Muscle of back (tissue), 13 donors: ENCODE measurements at places on chromosomes 11 and 22.

DNA sequence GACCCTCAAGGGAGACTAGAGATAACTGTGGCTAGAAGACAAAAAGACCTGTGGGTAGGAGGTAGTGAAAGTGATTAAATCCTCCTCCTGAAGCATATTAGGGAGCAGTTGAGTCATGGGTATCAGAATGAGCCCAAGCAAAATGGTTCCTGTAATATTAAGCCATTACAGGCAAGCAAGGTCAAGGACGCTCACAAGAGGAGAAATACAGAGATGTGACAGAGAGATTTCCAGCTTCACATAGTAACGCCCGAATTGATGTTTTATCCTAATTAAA lies 77.7 kb downstream of the FAM76B start:
- DNase-seq: no peak

DNA sequence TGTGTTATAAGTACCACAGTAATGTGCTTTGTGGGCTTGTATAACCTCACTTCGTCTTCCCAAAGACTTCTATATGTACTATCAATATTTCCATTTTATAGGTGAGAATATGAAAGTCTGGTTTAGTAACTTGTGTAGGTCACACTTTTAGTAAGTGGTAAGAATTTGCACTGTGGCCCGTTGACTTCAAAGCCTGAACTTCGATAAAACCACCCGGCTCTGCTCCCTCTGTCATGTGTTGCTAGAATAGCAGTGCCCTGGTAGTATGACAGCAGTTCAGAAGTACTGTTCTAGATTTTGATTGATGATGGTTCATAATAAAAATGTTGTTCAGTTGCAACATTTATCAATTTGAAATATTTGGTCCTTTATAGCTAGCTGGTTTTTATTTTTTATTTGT lies 110.2 kb upstream of the SORL1-AS1 start:
- no peak for DNase-seq

- DNase-seq: no peak
Observed at GRCh38 chr11:43145653-43146052, 166.1 kb upstream of the API5 start.

DNA sequence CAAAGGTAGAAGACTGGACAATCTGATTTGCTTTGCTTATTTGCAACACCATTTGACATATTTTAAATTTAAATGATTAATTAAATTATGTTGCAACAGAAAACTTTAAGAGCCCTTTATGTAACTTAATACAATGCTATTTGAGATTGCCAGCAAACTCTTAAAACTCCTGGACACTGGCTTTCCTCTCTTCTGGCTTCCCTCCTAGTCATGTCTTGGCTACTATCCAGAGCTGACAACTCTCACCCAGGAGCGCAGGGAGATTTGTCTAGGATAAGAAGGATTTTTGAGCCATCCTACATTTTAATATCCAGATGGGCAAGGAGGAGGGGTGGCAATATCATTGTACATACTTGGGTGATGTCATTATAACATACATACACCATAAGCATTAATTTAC lies 134.3 kb downstream of the ELP4 start:
- DNase-seq: peak; percentile 32

DNA sequence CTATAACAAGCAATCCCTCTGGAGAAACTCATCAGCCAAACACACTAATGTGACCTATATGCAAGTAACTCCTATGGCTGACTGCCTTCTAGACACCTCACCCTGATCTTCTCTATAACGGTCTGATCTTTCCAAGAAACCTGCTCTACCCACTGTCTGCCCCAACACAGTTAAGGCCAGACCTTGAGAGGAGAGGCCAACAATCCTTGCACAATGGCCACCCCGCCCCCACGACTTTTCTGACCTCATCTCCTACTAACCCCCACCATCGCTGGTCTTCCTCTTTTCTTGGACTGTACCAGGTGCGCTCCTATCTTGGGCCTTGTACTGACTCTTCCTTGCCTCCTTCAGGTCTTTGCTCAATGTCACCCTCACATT lies 12.5 kb downstream of the HIRA start:
- no peak for DNase-seq

DNA sequence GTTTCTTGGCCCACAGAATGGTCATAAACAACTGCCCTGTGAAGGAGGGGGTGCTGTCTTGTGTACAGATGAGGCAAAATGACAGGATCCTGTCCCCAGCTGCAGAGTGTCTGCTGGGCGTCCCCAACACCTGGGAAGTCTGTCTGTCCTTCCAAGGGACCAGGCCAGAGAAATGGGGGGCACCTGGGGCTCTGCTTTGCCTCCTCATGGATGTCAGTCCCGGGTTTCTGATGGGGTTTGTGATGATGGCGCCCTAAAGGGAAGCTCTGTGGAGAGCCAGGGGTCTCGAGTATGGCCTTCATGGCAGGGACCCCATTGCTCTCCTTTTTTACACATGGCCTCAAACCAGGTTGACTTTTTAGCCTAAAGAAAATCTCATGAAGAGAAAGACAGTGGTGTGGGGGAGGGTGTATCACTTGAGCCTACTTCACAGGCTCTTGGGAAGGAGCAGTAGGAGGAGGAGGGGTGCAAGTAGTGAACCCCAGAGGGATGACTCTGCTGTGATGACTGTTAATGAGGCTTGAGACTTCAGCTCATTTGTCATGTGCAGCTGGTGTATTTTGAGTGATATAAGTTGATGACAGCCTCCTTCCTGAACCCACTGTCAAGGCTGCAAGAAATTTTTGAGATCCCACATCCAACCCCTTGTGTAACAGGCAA lies 40.6 kb upstream of the TUB start:
- DNase-seq: no peak

GRCh38 chr11:124219126-124219525 lies 21.8 kb upstream of the OR8G1 start:
- DNase-seq: no peak

- no peak for DNase-seq
Observed at GRCh38 chr11:767238-767637, 10.0 kb downstream of the GATD1 start.

- DNase-seq: no peak
Observed at GRCh38 chr11:127059750-127060149, 59.2 kb upstream of the KIRREL3 start.

- no peak for DNase-seq
Observed at GRCh38 chr11:58796333-58796732, 48.2 kb downstream of the GLYATL2 start.

DNA sequence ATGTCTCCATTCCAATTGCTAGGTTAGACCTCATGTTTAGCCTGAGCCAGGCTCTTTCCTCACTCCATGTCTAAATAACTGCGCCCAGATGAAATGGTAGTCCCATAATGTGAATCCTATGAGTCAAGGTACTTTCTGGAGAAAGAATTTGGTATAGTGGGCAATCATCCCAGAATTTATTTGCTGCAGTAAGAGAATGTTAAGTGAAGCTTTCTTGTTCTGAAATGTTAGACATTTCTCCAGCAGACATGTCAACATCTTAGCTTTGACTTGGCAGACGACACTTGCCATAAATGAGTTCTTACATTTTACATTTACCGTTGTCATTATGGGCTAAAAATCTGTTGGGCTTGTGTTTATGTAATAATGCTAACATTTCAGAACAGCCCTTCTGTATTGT lies 165.2 kb downstream of the PGR start:
- DNase-seq: no peak

DNA sequence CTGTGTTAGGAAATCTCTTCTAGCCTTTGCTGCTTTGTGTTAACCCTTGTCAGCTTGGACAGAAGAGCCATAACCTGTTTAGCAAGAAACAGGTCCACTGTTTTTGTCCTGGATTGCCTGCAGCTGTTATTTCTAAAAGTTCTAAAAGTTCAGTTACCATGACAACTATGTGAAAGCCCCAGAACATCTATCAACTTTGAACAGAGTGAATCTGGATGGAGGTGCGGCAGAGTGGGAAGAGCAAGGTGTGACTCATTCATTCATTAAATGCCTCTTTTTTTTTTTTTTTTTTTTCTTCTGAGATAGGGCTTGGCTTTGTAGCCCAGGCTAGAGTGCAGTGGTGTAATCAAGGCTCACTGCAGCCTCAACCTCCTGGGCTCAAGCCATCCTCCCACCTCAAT lies 50.5 kb downstream of the RBX1 start:
- DNase-seq: no peak

DNA sequence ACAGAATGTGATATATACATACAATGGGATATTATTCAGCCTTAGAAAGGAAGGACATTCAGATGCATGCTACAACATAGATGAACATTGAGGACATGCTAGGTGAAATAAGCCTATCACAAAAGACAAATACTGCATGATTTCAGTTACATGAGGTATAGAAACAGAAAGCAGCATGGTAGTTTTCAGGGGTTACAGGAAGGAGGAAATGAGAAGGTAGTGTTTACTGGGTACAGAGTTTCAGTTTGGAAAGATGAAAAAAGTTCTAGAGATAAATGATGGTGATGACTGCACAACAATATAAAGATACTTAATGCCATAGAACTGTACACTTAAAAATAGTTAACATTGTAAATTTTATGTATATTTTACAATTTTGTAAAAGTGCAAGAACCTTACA lies 266.7 kb upstream of the C11orf87 start:
- no peak for DNase-seq

DNA sequence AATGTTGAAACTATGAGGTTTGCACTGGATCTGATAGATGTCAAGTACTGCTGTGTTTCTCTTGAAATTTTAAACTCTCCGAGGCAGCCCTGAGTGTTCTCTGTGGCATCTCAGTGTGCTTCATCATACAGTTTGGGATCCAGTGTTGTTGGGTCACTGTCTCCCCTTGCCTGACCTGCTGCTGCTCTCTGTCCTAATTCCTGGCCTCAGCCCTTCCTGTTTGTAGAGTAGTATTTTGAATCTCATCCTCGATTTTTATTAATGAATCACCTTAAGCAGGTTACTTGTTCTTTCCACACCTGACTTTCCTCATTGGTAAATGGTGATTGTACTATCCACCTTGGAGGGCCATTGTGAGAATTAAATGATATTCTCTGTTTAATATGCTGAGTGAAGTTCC lies 70.7 kb upstream of the PAX6 start:
- DNase-seq: no peak

- no peak for DNase-seq
Observed at GRCh38 chr11:7892059-7892699, 38.9 kb downstream of the OR10A6 start.

- peak; percentile 40 for DNase-seq
Observed at GRCh38 chr11:47607380-47607779, 13.2 kb upstream of the C1QTNF4 start.

GRCh38 chr22:38861170-38861876 lies 10.7 kb downstream of the CBX6 start:
- no peak for DNase-seq

GRCh38 chr22:17384612-17385330 lies 15.5 kb downstream of the CECR2 start:
- DNase-seq: no peak

GRCh38 chr22:40567626-40568328 lies 68.7 kb downstream of the MRTFA start:
- no peak for DNase-seq

GRCh38 chr11:60878245-60879101 lies 11.1 kb downstream of the ZP1 start:
- DNase-seq: peak; percentile 62

- no peak for DNase-seq
Observed at GRCh38 chr11:121099885-121100284, 1.2 kb upstream of the TECTA start.

GRCh38 chr22:19446603-19447329 lies 745 bp downstream of the C22orf39 start:
- no peak for DNase-seq

DNA sequence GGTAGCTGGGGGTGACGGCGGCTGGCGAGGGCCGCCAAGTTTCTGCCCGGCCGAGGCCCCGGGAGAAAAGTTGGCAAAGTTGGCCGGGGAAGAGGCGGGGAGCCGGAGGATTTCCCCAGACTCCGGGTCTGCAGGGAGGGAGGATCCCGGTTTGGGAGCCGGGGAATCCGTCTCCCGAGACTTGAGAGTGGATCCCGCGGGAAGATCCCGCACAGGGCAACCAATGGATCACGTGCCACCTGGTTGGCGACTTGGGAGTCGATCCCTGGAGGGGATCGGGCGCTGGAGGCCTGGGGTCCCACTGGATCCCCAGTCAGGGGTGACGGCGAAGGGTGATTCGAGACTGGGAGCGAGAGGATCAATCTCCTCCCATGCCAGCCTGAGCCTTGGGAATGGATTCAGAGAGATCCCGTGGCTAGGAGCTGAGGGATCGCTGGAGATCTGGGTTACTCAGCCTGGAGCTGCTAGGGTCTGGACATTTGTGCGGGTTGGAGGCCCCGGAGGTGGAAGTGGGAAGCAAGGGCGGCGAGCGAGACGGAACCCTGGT lies 394 bp downstream of the KIAA1671 start:
- DNase-seq: peak; percentile 57

GRCh38 chr11:6567371-6567745 lies 36.1 kb downstream of the RRP8 start:
- DNase-seq: no peak

DNA sequence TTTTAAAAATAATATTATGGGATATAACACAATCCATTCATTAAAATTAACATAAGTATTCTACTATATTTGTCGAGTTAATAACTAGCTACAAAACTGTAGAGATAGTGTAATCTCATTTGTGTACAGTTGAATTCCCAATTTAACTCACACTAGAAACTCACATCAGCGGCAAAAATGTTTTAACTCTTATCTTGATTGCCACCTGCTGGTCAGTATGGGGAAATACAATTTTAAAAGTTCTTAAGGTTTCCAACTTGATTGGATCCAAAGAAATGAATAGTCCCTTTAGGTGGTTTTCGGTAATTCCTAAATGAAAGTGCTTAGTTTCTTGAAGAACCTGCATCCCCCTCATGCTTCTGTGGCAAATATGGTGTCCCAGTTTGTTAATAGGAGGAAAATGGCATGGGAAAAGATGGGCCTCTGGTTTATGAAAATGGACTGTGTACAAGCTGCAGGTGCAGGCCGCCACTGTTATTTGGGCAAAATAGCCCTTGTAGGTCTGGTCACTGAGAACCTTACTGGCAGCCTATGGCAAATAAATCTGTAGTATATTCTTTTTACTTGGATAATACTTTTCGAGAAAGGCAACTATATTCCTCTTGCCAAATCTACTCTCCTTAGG lies 33.7 kb upstream of the SLC17A6 start:
- DNase-seq: peak; percentile 20

- DNase-seq: no peak
Observed at GRCh38 chr11:19878520-19878919, 165.9 kb downstream of the NAV2 start.

- no peak for DNase-seq
Observed at GRCh38 chr11:123479048-123479837, 49.2 kb downstream of the GRAMD1B start.

DNA sequence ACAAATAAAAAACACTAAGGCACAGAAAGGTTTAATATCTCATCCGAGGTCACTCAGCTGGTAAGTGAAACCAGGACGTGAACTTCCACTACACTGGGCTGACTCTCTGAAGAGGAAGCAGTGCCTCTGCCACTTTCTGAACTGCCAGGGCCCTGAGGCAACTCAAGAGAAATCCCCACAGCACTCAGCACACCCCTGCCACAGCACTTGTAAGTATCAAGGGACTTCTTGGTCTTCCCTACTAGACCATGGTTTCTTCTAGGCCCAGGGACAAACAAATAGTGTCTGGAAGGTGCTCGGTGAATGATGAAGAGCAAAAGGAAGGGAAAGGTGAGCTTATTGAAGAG lies 49.7 kb downstream of the RPL27A start:
- no peak for DNase-seq
